HTR-8/SVneo (cell line): ENCODE measurements at places on chromosomes 5 and 9.
A peak's percentile ranks its signal among the peaks of the same experiment; 100 is the strongest.

GRCh38 chr5:41747708-41748107 is 122.5 kb downstream of the OXCT1 start:
- no peak for DNase-seq

DNA sequence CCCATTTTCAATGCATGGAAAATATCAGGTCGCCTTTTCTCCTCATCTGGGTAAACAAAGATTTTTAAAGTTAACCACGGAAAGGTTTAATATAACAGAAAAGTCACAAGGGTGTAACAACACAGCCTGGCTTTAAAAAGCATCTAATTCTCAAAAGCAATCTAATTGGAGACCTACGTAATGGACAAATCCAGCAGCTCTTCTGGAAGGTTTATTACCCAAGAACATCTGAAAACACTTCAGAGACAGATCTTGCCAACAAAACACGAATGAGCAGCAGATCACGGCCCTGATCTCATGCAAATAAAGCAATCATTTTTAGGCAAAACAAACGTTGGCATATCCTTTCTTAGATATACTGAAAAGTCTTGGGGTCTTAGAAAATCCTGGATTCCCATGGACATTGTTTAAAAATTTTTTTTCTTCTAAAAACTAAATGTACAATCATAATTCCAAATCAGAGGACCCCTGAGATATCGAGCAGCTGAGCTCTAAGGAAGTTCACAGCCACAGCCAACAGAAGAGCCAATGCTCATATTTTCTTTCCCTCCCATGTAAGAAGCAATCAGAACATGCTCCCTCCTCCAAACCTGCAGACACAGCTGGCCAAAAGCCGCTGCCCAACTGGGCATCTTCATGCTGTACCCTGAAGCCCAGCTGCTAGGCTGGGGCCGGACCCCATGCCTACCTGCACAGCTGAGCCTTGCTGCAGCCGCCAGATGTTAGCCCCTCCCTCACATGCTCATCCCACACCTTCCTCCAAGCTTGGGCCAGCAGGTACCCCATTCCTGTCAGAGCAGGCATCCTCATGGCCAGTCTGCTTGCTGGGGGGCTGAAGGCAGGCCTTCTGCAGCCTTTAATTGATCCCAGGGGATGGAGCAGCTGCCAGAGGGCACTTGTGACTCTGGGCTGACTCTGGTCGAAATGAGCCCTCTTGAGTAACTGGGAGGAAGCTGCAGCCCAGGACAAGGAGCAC is 11.2 kb downstream of the ANKS6 start:
- DNase-seq = no peak

- no peak for DNase-seq
These were observed 74.9 kb downstream of the PDE8B start for GRCh38 chr5:77285251-77285841.

GRCh38 chr5:90530736-90531487 is 1.5 kb upstream of the LYSMD3 start:
- DNase-seq = no peak

GRCh38 chr5:63573380-63573779 is 388.9 kb downstream of the HTR1A start:
- no peak for DNase-seq

GRCh38 chr5:14226992-14227391 is 83.8 kb downstream of the TRIO start:
- DNase-seq = no peak

DNA sequence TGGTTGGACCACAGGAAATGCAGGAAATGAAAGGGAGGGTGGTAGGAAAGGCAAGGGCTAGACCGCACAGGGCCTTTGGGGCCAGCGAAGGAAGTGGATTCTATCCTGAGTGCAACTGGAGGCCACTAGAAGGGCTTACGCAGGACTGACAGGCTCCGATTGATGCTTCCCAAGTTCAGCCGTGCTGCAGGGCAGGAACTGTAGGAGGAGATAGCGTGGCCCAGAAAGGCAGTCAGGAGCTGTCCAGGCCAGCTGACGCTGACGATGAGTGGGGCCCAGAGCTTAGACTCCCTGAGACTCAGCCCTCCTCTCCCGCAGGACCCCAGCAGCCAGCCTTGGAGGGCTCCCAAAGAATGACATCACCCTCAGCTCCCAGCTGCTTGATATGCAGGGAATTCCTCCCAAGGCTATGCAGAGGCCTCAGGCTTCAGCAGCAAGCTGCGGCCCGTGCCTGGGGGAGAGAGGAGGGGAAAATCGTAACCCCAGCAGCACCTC is 48.8 kb downstream of the KCNIP1 start:
- peak; percentile 89 for DNase-seq

DNA sequence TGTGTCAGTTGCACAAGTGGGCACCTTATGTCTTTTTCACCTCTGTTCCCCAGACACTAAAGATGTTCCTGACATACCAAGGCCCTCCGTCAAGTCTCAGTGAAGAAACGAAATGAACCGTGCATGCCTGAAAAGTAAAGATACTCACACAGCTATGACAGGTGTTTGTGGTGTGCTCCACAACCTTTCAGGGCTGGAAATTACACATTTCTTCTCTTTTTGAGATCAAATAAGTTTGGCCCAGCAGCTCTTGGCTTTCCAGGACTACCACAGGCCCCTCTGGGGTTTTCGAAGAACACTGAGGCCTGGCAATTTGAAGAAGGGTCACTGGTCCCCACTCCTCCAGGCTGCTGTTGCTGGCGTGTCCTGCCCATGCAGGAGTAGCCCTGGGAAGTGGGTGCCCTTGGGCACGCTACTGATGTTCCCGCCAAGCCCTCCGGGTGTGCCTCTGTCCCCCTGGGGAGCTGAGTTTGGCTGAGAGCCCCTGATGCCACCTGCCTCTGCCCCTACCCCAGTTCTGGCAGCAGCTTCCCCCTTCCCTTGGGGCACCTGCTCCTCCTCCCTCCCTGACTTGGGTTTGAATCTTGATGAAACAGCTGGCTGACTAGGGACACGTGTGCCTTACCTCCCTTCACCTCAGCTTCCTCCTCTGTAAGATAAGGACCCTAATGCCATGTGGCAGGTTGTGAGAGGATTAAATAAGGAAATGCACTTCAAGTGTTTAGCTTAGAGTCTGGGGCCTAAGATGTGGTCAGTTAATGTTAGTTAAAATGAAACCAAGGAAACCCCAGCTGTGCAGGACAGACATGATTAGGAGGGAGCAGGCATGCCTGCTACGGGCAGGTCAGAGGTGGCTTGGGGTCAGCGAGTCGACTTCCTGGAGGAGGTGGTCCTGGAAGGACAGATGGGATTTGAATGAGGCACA is 49.1 kb upstream of the GADD45G start:
- DNase-seq = no peak

- no peak for DNase-seq
These were observed 35.5 kb downstream of the PLGRKT start for GRCh38 chr9:5402217-5402616.

DNA sequence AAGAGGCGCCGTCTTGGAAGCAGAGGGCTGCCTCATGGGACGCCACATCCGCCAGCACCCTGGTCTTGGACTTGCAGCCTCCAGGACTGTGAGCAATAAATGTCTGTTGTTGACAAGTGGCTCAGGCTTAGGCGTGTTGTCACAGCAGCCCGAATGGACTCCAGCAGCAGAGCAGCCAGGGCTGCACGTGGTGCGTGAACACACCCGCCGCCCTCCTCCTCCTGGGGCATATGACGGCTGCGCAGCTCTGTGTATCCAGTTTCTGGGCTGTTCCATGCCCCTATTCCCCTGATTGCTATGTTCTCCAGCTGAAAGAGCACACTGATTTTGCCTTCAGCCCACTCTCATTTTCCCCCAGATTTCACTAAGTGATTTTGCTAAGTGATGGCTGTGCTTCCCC is 36.0 kb upstream of the CLPTM1L start:
- no peak for DNase-seq

DNA sequence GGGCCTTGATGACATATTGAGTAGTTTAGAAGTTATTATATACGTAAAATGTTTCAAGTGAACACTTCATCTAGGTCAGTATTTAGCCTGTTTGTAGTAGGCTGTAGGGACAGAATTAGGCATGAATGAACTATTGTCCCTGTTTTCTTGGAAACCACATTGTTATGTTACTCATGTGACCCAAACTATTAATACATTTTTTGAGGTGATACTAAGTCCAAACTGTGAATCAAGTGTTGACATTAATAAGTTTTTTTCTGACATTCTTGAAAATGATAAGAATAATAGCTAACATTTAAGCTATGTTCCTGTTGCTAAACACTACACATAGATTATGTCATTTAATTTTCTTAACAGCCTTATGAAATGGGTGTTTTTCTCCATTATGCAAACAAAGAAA is 1642.7 kb upstream of the WWC1 start:
- no peak for DNase-seq

DNA sequence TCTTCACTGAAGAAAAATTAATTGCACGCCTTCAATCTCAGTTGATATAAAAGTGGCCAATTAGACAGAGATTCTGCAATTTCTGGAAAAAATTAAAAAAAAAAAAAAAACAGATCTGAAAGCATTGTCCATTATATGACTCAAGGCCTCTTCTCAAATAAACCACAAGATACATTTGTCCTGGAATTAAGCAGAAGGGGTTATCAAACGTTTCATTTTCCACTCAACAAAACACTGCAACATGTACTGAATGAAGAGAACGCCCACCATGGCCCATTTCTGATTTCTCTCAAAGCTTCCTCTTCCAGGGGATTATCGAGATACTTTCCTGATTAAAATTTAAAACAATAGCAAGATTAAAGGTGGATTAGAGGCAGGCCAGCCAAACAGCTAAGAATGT is 5.8 kb upstream of the PAPPA start:
- DNase-seq = no peak

DNA sequence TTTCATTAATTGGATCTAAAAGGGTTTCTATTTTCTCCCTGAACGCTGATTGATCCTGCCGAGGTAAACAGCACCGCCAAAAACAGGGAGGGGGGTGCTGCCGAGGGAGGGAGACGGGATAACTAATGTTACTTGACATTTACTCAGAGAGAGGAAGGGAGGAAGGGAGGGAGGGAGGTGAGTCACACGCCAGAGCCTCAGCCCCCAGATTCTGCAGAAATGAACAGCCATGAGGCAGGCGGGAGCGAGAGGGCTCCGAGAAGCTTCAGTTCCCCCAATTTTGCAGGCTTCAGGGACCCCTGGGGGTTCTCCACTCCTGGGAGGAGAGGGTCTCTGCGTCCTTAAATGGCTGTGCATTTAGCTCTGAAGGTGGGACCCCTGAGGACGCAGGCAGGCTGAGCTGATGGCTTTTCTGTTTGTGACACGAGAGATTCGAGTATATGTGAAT is 59.1 kb upstream of the IER5L start:
- DNase-seq = peak; percentile 40

- no peak for DNase-seq
These were observed 452.6 kb downstream of the AGTPBP1 start for GRCh38 chr9:85289142-85289541.

DNA sequence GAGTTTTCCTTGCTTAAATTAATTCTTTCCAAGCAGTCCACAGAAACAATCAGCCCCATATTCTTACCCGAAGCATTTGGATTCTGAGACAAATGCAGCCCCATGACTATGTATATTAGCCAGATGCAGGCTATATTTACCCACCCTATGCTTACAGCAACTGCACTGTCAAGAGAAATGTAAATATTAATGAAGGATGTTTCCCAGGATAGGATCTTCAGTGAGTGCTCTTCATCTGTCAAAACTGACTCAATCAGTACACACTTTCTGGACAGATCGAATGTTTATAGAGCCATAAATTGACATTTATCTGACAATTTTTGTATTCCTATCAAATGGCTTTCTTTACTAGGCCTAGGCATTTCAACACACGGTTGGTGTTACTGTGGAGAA is 725.3 kb upstream of the SEMA6A start:
- DNase-seq = no peak

DNA sequence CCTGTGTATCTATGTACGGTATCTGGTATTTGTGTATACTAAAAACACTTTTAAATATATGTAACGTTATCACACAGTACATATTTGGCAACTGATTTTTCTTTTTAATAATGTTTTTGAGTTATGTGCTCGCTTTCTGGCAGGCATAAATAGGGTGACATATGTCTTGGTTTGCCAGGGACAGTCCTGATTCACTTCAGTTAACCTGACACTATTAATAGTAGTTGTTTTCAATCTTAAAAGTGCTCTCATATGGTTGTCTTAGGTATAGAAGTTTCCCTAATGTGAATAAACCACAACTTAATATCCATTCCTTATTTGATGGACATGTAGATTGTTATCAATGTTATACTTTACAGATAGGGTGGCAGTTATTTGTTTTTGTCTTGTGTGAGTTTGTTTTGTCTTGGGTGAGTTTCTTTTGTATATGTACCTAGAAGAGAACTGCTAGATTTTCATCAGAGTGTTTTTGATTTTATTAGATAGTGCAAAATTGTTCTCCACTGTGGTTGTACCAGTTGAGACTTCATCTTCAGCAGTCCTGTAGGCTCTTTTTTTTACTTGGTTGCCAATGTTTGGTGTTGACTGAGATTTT is 7.9 kb downstream of the G3BP1 start:
- DNase-seq = no peak

GRCh38 chr5:148780711-148781110 is 45.7 kb upstream of the ADRB2 start:
- no peak for DNase-seq

DNA sequence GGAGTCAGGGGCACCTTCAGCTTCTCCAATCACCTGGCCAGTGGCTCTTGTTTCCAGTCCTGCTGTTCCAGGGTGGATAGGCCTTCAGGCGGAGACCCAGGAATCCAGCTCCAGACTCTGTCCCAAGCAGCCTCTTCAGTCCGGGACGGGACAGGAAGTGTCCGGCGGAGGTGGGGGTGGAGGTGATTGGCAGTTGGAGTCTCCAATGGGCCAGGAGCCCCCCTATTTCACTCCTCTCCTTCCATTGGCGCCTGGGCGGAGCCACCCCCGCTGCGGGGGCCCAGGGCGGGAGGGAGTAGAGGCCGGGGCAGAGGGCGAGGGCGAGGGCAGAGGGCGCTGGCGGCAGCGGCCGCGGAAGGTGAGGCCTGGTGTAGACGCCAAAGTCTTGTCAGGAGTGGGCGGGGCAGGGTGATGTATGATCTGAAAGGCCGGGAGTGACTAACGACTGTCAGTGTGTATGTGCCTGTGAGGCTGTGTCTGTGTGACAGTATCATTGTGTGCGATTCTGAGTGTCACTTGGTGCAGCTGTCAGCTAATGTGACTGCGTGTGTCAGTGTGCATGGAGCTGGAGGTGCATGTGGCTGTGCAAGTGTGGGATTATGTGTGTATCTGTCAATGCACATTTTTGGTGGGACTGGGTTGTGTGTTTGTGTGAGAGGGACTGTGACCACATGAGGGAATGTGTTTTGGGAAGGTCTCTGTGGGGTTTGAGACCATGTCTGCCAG is at the start of gene IL11RA:
Gene IL11RA, plus strand, starts transcription at position 310 of the 726 bp plus-strand sequence. CDS start 3,033 bp downstream, outside the sequence.
- DNase-seq = peak; percentile 89

GRCh38 chr5:139725073-139725830 is 70.4 kb upstream of the PSD2 start:
- peak; percentile 97 for DNase-seq
